ENCODE measurements at places on chromosomes 2 and 18. TPM values are rescaled to one million over a fixed set of nuclear protein-coding genes. Genes with fewer than 3 reads are reported as not detected.

DNA sequence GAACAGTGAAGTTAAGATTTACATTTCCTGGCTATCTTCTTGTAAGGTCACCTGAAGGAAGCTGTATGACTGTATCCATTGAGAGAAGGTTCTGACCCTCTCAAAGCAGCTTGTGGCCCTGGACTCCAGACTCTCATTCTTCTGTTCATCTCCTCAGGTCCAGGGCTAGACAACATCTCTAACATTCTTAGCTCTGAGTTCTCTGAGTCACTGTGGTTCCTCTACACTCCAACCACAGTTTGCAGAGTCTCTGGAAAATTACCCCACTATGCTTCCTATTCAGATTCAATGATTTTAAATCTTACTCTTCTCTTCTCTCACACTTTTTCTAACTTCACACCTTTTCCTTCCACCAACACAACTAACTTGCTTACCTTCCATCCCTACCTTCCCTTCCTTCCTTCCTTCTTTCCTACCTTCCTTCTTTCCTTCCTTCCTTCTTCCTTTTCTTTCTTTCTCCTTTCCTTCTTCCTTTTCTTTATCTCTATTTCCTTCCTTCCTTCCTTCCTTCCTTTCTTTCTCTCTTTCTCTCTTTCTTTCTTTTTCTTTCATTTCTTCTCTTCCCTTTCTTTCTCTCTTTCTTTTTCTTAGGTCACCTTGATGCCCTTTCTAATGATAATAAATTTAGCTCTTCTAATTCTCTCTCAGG, 824.3 kb upstream of the ZEB2 start:
- no peak overlapping the region for H3K27ac ChIP-seq
- H3K4me1 ChIP-seq, result peaks cover 3% of the 10 kb centered on the region
- no peak for DNase-seq
- H3K27me3 ChIP-seq, result no peaks in the 10 kb centered on the region

GRCh38 chr18:63229971-63230370, 89.6 kb downstream of the BCL2 start:
- no peaks in the 10 kb centered on the region for H3K27me3 ChIP-seq
- H3K36me3 ChIP-seq, result no peaks in the 10 kb centered on the region
- peaks cover 9% of the 10 kb centered on the region for H3K4me1 ChIP-seq
- peak overlapping the region; percentile 55 for H3K27ac ChIP-seq

GRCh38 chr2:196131949-196132925, 39.1 kb downstream of the STK17B start:
- DNase-seq, result no peak
- H3K27me3 ChIP-seq, result no peaks in the 10 kb centered on the region
- H3K4me3 ChIP-seq, result no peak overlapping the region
- peaks cover 62% of the 10 kb centered on the region for H3K36me3 ChIP-seq

GRCh38 chr2:28360058-28360717, 32.5 kb upstream of the FOSL2 start:
- peaks cover 56% of the 10 kb centered on the region for H3K4me1 ChIP-seq
- no peaks in the 10 kb centered on the region for H3K36me3 ChIP-seq
- no peak for DNase-seq
- H3K27me3 ChIP-seq, result no peaks in the 10 kb centered on the region
- no peak overlapping the region for H3K4me3 ChIP-seq
- peak overlapping the region; percentile 79 for H3K27ac ChIP-seq

DNA sequence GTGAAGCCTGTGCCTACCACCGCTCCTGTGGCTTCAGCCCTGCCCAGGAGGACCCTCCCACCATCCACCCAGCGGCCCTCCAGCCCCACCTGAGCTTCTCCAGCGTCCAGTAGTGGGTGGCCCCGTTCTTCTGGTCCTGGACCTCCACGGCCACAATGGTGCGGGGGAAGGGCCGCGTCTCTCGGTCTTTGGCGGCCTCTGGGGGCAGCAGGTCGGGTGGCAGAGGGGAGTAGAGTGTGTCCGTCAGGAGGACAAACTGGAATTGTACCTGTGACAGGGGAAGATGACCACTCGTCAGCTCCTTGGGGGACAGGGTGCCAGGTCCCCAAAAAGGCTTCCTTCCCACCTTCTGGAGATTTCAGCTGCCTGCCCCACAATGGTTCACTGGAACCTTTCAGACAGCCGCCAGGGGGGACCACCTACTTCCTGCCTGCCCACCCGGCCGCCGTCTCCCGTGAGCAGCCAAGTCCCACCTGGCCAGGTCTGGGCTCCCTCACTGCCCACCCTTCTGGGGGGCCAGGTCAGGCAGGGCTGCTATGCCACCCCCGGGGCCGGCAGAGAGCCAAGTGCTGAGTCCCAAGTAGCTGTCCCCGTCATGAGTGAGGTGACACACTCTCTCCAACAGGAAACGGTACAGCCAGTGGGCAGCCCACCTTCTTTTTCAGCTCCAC, 59.3 kb downstream of the KIF1A start:
- no peaks in the 10 kb centered on the region for H3K36me3 ChIP-seq
- no peak overlapping the region for H3K4me3 ChIP-seq
- H3K27me3 ChIP-seq, result no peaks in the 10 kb centered on the region
- no peak for DNase-seq

The CCDC85A gene
- 1.5 TPM for total RNA-seq

The SERPINB4 gene
- not detected for total RNA-seq

Measured in osteocyte (in vitro differentiated cells).